AML-193 (cell line): ENCODE measurements at places on chromosomes 4 and X.

GRCh38 chr4:7524064-7524682 is 89.4 kb upstream of the PSAPL1 start:
- no peak for DNase-seq

DNA sequence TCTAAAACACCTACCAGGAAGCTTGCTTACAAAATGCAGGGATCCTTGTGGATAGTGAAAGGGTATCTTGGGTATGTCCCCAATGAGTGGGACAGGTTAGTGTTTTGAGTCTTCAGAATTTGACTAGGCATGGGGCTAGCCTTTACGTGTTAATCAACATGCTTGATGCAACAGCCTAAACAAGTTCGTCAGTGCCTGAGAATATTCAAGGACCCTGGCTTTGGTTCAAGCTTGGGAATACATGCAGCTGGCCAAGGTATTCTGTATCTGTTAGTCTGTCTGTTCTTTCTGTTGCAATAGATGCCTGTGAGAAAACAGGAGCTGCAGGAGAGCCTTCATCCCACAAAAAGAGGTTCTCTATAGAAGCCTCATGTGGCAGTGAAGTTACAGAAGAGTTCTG is 149.5 kb downstream of the CCNG2 start:
- no peak for DNase-seq

GRCh38 chr4:7295197-7295910 is 103.0 kb downstream of the SORCS2 start:
- DNase-seq = no peak

GRCh38 chr4:180164799-180165198 is 2078.4 kb upstream of the TENM3 start:
- no peak for DNase-seq

DNA sequence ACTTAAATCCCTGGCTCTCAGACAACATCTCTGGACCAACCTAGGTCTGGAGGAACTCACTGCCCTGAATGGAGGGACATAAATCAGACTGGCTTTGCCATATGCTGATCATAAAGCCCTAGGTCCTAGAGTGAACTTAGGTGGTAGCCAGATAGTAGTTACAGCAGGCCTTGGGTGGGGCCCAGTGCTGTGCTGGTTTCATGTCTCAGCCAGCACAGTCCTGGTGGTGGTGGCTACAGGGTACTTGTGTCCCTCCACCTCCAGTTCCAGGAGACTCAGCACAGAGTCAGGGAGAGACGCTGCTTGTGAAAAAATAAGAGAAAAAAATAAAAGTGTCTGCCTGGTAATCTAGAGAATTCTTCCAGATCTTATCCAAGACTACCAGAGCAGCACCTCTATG is 40.3 kb downstream of the GSX2 start:
- no peak for DNase-seq

- DNase-seq = no peak
Observed at GRCh38 chr4:134382478-134383227, 181.1 kb upstream of the PABPC4L start.

- no peak for DNase-seq
Observed at GRCh38 chr4:4990329-4990728, 28.9 kb downstream of the CYTL1 start.
